ENCODE measurements at places on chromosomes 4 and X.
A peak's percentile ranks its signal among the peaks of the same experiment; 100 is the strongest.

DNA sequence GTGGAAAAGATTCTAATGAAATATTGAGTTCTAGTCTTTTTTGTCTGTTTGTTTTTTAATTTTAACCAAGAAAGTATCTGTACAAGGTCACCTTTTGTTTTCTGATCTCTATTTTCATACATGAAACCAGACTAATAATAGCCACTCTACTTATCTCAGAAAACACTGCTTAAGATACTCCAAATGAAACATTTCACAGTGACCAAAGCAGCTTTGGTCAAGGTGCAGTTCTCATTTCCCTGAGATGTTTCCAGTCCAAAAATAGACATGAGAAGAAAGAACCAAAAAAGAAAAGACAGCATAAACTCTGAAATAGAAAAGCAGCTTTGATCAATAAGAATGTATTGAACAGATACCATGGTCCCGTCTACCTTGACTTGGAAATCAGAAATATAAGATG lies 782.8 kb downstream of the RAB28 start:
- peak; percentile 92 for DNase-seq

DNA sequence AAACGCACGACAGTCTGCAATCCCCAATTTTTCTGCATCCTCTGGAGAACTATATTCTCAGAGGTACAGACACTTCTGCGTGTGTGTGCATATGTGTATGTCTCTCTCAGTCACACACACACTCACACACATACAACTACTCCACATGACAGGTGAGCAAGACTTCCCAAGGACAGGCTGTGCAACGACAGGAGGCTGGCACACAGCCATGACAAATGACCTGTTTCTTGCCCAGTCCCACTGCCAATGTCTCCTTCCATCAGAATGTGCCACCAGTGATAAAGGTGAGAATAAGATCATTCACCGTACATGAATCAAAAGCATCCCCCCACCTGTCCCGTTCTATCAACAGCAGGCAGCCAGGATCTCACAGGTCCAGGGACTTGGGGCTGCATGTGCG lies 52.4 kb downstream of the PPP2R2C start:
- no peak for DNase-seq

DNA sequence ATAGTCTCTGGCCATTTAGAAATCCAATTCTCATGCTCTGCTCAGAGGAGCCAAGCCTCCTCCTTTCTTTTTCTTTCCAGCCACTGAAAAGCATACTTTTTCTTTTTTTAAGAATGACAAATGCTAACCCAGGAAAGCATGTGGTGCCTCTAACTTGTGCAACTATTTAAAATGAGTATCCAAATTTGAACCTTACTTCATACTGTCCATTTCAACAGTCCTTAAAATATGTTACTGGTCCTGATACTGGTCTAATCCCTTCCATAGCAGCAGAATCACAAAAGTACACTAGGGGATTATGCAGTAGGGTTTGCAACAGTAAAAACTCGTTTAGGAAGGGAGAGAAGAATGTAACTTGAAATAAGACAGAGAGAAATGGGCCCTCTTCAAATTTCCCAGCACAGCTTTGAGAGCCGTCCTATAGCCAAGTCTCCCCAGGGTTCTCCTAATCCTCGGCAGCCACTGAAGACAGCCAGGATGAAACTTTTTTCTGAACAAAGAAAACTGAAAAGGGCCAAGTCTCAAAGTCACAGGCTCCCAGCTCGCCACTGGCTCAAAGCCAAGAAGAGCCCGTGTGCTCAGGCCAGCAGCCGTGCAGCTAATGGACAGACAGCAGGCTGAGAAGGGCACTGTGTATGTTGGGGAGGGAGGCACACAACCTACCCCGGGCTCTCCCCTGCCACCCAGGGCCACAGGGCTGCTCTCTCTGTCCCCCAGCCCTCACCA lies 39.5 kb downstream of the GPC4 start:
- no peak for DNase-seq

DNA sequence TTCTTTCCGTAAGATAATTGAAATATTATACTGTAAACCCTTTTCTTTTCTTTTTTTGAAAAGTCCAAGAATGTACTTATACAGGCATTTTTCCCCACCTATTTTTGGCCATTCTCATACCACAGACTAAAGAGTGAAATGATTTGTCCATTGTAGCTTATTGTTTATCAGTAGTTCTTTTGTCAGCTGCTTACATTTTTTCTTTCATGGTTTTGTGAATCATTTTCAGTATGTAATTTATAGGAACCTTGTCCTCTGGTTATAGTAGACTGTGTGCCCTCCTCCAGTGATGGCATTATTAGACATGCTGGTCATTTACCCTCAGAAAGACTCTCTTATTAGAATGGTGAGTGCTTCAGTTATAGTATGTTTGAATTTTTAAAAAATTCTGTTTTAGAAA lies 56.7 kb downstream of the CCKAR start:
- DNase-seq = no peak

DNA sequence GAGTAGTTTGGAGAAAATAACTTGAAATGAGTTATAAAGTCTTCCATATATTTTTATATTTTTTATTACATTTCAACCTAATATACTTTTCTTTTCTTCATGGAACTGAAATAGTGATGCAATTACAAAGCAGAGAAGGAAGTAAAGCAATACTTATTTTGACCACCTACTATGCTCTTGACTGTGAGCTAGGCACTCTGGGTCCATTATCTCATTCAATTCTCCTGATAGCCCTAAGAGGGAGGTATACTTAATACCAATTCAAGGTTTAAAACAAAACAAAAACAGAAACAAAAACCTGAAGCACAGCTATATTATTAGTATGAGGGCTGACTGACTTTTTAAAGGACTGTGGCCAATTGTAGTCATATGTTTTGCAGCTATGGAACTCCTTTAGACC lies 193.5 kb downstream of the MAD2L1 start:
- DNase-seq = no peak

DNA sequence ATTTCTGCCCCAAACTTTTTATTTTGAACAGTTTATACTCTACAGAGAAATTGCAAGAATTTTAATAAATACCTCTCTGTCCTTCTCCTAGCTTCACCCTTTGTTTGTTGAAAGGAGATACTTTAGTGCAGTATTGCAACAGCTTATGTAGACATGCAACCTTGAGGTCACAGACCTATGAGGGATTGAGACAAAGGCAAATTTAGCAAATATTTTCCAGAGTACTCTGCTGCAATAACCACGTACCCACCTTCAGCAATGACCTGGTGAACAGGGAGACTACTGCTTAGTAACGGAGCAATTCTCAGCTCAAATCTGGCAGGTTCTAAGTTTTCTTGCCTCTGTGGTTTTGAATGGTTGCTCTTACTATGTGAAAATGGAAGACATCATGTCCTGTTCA lies 13.2 kb downstream of the FGA start:
- no peak for DNase-seq

- DNase-seq = no peak
Observed at GRCh38 chrX:134599184-134599914, 58.9 kb downstream of the PLAC1 start.

GRCh38 chr4:44147571-44148075 lies 301.0 kb downstream of the KCTD8 start:
- DNase-seq = no peak

DNA sequence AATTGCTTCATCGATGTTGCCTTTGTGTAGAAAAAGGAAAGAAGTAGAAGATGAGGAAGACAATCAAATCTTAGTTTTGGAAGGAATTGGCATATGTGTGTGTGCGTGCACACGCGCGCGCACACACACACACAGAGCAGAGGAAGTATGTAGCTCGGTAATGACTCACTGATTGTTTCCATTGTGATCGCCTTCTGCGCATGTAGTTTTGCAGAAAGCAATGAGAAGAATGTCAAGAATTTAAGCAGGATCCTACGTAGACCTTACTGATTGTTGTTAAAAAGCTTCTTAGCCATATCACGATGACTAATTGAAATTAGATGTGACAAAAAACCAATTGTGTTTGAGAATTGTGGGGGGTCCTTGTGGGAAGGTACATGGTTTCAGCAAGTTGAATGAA lies 12.8 kb upstream of the LIMCH1 start:
- DNase-seq = no peak

GRCh38 chrX:18682979-18683387 lies 11.1 kb upstream of the RS1 start:
- DNase-seq = no peak

DNA sequence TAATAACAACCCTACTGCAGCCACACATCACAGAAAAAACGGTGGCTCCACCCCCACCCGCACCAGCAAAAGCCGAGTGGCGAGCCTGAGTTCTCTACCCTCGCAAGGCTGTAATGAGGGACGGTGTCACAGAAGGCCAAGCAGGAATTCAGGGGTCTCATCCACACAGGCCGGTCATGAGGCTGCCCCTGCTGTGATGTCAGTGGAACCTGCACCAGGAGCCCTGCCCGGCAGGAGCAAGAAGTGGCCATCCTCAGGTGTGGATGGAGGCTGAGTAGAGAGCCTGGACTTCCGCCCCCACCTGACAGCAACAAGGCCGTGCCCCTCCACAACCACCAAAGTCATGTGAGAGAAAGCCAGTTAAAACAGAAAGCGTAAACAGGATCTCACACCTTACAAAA lies 20.6 kb downstream of the LYAR start:
- DNase-seq = no peak

DNA sequence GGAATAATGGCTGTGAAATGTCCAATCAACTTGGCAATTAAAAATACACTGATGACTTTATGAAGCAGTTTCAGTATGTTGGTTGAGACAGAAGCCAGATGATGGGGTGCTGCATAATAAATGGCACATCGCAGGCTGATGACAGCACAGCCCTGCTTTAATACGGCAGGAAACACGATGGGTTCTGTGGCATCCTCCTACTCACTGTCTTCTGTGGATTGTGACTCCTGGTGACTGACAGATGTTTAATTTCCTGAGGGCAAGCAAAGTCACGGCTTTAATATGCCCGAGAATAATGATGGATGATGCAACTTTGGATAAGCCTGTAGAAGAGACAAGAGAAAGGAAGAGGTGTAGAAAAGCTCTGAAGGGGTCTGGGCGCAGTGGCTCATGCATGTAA lies 295.4 kb downstream of the TRIML1 start:
- no peak for DNase-seq

DNA sequence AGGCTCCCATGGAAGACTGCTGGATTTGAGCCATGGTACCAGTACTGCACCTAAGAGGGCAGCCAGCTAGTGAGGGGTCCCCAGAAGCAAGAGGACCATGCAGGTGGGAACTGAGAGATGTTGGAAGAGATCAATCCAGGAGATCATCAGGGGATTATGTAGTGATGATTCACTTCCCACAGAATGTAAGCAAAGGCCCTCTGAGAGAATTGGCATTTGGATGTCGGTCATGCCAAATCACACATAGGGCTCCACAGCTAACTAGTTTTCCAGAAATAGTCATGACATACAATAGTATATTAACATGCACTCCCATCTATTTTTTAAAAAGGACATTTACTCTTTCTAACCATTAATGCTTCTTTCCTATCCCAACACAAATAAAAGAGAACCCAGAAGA lies 112.5 kb downstream of the RASGEF1B start:
- DNase-seq = no peak

DNA sequence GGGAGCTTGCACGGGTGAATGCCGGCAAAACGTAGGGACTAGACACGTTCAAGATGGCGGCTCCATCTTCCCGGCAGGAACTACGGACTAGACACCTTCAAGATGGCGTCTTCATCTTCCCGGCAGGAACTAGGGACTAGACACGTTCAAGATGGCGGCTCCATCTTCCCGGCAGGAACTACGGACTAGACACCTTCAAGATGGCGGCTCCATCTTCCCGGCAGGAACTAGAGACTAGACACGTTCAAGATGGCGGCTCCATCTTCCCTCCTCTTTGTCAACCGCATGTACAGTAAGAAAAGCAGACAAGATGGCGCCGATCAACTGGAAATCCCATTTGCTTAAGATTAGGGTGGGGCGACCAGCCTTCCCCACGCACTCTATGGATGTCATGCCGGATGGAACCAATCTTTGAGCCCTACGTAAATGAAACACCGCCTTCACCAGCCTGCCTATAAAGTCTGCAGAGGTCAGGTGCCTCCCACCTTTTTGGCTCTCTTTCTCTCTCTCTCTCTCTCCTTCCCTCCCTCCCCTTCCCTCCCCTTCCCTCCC lies 222.4 kb downstream of the CRLF2 start:
- DNase-seq = peak; percentile 71

- DNase-seq = peak; percentile 74
Observed at GRCh38 chr4:181157647-181158046, 1085.6 kb upstream of the TENM3 start.

GRCh38 chrX:111375747-111376146 lies 36.2 kb downstream of the DCX start:
- no peak for DNase-seq

DNA sequence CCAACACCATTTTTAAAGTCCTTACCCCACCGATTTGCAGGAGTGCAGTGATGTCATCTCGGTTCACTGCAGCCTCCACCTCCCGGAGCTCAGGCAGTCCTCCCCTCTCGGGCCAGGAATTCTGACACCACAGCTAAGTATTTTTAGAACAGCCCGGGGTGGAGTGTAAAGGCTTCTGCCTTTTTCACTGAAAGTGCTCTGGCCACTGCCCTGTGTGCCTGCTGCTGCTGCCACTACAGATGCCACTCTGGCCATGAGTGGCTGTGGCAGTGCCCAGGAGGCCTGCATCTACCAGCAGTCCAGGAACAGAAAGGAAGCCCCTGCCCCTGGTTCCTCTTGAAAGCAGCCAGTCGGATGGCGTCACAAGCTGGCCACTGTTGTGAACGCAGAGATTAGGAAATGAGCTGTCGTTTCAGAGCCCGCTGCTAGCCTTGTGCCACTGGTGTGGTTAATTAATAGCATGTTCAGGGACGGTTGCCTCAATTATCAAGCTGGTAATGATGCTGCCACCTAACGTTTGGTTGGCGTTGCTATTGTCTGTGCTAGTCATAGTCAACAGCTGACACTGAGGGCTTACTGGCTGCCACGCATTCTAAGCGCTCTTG lies 23.6 kb upstream of the TBC1D14 start:
- DNase-seq = no peak

GRCh38 chrX:9475984-9476383 lies 11.1 kb downstream of the TBL1X start:
- DNase-seq = no peak

DNA sequence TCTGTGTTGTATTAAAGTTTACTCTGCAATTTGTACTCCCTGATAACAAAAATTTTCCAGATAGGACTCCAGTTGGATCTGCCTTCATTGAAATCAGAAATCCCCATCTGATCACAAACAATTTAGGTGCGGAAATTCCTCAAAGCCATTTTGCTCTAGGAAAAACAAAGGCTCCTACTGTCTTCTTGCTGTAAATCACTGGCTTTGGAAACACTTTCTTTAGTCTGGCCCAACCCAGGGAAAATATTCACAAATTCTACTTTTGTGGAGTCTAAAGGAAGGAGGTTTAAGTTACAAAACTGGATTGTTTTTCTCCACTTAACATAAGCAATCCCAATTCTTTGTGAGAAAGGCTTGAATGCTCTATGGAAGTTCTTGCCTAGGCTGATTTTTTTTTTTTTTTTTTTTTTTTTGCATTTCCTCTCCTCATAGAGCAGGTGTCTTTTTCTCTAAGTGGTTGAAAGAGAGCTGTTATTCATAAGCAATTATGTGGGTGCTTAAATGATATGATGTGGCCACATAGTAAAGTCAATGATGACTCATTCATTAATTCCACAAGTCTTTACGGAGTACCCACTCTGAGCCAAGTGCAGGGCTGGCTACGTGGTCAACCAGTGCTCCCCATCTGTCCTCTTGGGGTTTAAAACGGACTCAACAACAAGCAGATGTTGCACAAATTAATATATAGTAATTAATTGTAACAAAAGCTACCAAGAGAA lies 261.4 kb downstream of the LDB2 start:
- no peak for DNase-seq
